Stimulated activated CD4-positive, alpha-beta T cell treated with anti-CD3 and anti-CD28 coated beads, Interleukin-4, amount 100 ng/mL, for 4 hours (primary cell): ENCODE measurements at places on chromosomes 6 and 20.

DNA sequence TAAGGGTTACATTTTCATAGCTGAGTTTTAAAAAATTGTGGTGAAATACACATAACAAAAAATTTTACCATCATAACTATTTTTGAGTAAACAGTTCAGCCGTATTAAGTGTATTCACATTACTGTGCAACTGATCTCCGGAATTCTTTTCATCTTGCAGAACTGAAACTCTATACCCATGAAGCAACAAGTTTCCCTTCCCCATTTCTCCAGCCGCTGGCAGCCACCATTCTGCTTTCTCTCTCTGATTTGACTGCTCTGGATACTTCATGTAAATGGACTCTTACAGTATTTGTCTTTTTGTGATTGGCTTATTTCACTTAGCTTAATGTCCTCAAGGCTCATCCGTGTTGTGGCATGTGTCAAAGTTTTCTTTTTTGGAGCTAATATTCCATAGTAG, 341.6 kb downstream of the QKI start:
- DNase-seq = no peak

- DNase-seq = no peak
Observed at GRCh38 chr6:7243179-7243981, 69.6 kb downstream of the SSR1 start.

DNA sequence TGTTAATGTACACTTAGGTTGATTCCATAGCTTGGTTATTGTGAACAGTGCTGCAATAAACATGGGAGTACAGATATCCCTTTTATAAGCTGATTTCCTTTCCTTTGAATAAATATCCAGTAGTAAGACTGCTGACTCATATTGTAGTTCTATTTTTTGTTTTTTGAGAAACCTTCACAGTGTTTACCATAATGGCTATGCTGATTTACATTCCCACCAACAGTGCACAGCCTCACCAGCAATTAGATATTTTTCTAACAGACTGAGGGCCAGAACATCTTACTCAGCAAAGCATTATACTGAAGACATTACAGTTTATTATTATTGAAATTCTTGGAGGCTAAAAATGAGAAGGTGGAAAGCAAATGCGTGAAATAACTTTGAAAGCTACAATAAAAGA, 187.3 kb upstream of the HEY2 start:
- DNase-seq = no peak

GRCh38 chr6:168794491-168794890, 353.5 kb downstream of the SMOC2 start:
- DNase-seq = no peak

DNA sequence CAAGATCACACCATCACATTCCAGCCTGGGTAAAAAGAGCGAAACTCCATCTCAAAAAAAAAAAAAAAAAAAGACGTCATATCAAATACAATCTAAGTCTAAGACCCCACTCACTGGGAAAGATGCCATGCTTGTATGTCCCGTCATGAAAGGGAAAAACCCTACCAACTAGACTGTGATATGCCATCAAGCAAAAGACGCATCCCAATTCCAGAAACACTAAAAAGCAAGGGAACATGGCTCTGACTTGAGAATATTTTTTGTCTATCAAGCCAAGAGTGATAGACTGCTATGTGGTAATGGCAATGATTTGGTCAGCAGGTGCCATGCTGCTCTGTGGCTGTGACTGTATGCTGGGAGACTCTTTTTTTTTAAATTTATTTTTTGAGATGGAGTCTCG, 23.0 kb downstream of the LAMA5 start:
- no peak for DNase-seq

DNA sequence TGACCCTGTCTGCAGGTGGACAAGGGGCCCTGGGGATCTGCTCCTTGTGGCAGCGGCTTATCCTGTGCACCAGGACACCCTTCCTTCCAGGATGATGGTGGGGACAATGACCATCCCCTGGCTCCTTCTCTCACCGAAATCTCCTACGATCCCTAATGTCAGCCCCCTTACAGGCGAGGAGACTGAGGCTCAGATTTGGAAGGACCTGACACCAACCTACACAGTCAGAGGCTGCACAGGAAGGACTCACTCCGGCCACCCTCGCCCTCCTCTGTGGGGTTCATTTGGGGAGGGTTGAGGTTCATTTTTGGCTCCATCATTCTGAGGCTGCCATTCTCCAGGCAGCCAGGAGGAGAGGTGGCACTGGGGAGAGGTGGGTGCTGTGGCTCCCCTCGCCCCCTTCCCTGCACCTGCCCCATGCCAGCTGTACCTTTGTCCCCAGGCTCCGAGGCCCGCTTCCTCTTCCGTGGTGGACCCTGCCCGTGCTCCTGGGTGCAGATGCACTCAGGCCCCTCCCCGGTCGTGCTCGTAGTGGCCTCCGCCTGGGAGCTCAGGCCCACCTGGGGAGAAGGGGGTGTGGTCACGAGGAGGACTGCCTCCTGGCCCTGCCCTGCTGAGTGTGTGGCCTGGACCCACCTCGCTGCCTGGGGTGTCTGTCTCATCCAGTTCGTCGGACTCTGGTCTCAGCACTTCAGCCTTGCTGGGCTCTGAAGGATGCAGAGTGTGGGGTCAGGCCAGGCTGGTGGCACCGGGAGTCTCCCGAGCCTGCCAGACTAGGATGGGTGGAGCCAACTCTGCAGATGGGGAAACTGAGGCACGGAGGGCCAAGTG, 5.3 kb upstream of the CABLES2 start:
- no peak for DNase-seq

DNA sequence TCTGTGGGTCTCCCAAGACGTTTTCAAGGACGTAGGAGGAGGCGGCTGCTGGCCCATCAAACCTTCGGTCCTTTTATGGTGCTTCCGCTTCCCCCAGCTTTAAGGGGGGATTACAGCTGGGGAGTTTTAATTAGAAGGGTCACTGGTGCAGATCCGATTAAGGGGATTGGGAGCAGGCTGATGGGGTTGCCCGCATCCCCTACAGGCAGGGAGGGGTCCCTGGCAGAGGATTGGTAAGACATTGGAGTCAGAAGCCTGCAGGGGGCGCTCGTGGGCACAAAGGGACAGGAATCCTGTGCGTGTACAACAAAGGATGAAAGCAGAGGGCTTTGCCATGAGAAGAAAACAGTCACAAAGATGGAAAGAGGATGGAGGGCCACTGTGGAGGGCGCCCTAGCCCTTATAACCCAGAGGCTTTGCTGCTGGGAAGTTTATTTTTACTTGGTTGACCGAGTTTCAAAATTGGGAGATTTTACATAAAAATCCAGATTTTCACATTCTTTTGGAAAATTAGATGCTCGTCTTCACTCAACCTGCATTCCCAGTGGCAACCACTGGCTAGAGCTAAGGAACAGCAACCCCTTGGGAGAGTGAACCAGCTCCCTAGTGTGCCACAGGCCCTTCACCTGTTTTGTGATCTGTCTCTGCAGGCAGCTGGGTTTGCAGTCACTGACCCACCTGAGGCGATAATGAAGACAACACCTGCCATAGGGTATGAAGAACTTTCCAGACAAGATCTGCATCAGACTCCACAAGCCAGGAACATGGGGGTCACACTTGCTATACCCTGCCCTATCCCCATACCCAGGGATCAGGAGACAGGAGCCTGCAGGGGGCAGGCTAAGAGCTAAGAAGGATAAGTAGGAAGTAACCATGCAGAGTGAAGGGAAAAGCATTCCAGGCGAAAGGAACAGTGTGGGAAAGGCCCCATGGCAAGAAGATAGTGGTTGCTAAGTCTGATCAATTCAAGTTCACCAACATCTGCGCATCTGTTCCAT, 97.7 kb downstream of the KCNB1 start:
- DNase-seq = peak; percentile 38

GRCh38 chr20:43915211-43916072, 790 bp downstream of the TOX2 start:
- DNase-seq = peak; percentile 21

DNA sequence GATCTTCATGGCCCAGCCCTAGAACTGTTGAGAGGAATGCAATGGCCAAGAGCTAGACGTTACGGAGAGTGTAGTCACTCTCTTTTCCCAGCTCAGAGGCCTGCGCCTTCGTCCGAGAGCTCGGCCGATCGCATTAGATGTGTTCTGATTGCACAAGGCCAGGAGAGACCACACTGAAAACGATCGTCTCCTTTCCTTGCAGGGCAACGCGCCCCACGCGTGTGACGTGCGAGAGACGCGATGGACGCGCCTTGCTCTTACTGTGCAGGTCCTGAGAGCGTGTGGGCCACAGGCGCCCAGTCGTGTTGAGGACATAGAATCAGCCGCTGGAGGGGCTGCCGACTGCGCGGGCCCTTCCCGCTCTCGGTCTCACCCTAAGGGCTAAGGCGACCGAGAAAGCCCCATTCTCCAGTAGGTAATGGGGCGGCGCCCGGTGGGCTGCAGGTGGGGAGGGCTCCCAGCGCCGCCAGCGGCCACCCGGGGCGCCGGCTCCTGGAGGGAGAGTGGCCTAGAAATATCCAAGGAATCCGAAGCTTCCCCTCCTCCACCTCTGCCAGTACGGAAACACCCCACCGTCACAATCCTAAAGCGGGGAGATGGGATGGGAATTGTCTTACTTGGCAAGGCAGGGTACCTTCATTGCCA, 26.9 kb downstream of the TFAP2B start:
- DNase-seq = no peak

- DNase-seq = no peak
Observed at GRCh38 chr6:125423047-125423446, 121.3 kb upstream of the HDDC2 start.

DNA sequence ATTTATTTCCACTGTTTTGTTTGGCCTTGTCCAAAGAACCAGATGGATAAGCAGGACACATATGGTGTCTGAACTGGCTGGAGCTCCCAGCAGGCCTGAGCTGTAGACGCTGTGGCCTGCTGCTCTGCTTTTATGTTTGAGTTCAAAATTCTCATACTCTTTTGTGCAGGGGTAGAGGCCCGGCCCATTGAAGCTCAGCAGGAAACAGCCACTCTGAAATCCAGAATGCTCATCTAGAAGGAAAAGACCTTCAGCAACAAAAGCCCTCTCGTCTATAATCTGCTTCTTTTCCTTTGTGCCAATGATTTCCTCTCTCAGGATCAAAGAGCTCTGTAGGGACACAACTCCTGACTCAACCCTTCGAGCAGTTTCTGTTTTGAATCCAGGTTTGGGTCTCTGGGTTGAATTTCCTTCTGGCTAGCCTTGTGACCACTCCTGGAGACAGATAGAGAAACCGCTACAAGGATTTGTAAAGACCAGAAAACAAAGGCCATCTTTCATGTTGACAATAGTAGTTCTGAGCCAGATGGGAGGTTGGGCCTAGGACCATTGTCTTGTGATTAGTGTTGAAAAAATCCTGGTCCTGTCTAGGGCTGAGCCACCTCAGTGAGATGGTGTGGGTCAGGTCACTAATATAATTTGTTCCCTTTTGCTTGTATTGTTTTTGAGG, 446.7 kb downstream of the BCKDHB start:
- DNase-seq = no peak

- DNase-seq = no peak
Observed at GRCh38 chr6:39389484-39389767, 66.9 kb upstream of the KCNK16 start.

DNA sequence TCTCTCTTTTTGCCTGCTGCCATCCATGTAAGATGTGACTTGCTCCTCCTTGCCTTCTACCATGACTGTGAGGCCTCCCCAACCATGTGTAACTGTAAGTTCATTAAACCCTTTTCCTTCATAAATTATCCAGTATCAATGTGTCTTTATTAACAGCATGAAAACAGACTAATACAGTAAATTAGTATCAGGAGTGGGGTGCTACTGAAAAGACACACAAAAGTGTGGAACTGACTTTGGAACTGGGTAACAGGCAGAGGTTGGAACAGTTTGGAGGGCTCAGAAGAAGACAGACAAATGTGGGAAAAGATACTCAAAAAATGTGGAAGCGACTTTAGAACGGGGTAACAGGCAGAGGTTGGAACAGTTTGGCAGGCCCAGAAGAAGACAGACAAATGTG, 189.4 kb downstream of the HTR1B start:
- DNase-seq = no peak

GRCh38 chr20:39117491-39117890, 155.3 kb downstream of the DHX35 start:
- DNase-seq = no peak

DNA sequence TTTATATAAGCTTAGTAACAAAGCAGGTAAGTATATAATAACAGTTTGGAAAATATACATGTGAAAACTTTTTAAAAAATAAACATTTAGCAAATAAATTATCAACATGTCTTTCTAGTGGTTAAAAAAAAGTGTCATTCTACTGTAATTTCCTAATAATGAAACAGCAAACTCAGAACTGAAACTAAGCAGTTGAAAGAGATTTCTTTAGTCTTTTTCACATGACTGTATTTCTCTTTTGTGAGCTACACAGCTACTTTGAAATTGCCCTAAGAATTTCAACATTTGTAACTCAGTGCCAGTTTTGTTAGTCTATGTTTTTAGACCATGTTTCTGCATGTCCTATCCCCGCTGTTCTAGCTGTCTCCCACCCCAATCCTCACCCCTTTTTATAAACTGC, 28.4 kb upstream of the SDHAF4 start:
- no peak for DNase-seq

DNA sequence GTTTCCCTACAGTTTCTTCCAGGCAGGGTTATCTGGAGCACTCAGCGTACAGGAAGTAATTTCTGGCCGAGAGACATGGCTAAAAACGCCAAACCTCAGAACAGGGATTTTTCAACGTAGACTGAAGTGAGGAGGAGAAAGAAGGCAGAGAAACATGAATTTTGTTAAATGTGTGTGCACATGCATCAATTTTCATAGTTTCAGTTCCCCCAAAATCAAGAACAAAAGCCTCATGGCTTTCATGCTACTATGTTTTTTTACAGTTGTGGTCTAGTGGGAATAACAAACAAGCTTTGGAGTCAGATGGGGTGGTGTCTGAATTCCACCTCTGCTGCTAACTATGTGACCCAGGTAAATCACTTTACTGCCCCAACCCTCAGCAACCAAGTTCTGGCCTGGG, 4.9 kb downstream of the TOMM34 start:
- no peak for DNase-seq

DNA sequence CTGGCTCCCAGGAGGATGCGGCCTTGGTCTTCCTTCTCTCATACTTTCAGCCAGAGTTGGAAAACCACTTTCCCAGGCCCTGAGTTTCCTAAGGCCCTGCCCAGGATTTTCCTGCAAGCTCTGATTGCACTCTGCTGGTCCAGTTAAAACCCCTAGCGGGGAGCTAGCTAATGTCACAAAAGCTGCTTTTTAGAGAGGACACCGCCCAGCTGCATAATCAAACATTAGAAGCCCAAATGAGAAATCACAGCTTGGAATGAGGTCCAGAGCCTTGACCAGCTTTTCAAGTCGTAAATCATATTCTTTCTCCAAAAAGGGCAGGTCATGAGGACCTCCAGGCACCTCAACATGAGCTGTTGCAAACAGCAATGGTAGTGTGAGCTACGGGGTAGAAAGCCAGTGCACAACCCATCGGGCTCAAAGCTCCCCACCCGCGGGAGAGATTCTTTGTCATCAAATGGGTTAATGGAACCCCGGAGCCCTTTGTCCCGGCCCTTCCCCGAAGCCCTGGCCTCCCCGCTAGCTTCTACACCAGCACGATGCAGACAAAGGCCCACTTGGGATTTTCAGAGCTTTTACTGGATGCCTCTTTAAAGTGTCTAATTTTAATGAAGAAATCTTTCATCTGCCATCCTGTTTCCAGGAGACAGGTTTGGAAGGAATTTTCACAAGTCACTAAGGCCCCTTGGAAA, 134.0 kb downstream of the SCML4 start:
- DNase-seq = no peak

GRCh38 chr20:7497985-7498384, 442.3 kb downstream of the HAO1 start:
- DNase-seq = no peak

- no peak for DNase-seq
Observed at GRCh38 chr20:44153636-44154043, 33.3 kb downstream of the JPH2 start.
